Daoy (cell line): ENCODE measurements at places on chromosomes 3 and 15. TPM values are rescaled to one million over a fixed set of nuclear protein-coding genes. Genes with fewer than 3 reads are reported as not detected.

Gene LRIG1
- total RNA-seq: 23.3 and 23.8 TPM in 2 replicates

Gene CNOT10
- total RNA-seq: 18.3 and 28.0 TPM in 2 replicates

Gene ABI3BP
- 0.17 TPM in 1 of 2 replicates, not detected in the other for total RNA-seq

Gene RBPMS2
- 0.06 TPM in 1 of 2 replicates, not detected in the other for total RNA-seq

Gene LRRN1
- not detected in 2 replicates for total RNA-seq

Gene GRAMD1C
- total RNA-seq: 11.7 and 22.1 TPM in 2 replicates

Gene CCR3
- not detected in 2 replicates for total RNA-seq

Gene CELSR3
- total RNA-seq: 1.9 and 2.4 TPM in 2 replicates

Gene FHIT
- not detected in 2 replicates for total RNA-seq

Gene HDGFL3
- 134 and 146 TPM in 2 replicates for total RNA-seq

Gene MINAR1
- 0.48 and 1.3 TPM in 2 replicates for total RNA-seq

Gene PIK3CB
- 6.6 and 7.8 TPM in 2 replicates for total RNA-seq

Gene ALDH1L1
- total RNA-seq: 0.11 TPM in 1 of 2 replicates, not detected in the other

Gene NRG4
- total RNA-seq: 0.15 and 0.34 TPM in 2 replicates

Gene FRG2C
- total RNA-seq: 0.06 TPM in 1 of 2 replicates, not detected in the other

Gene CPA3
- total RNA-seq: not detected in 2 replicates

Gene SHC4
- 0.24 and 1.3 TPM in 2 replicates for total RNA-seq

Gene MME
- 1.5 and 6.4 TPM in 2 replicates for total RNA-seq

Gene SUCLG2
- total RNA-seq: 20.3 and 22.1 TPM in 2 replicates

Gene COLQ
- total RNA-seq: 0.06 and 0.29 TPM in 2 replicates

Gene ITIH4
- 0.09 and 0.40 TPM in 2 replicates for total RNA-seq

Gene SLC28A2
- not detected in 2 replicates for total RNA-seq

Gene ERICH6
- not detected in 2 replicates for total RNA-seq

Gene PIGX
- total RNA-seq: 28.7 and 33.1 TPM in 2 replicates

Gene GOLGA6L7
- not detected in 2 replicates for total RNA-seq

Gene WNT5A
- 108 and 109 TPM in 2 replicates for total RNA-seq

Gene KBTBD13
- total RNA-seq: not detected in 2 replicates

Gene XCR1
- total RNA-seq: not detected in 2 replicates

Gene GHSR
- total RNA-seq: not detected in 2 replicates

Gene PSMA4
- total RNA-seq: 565 and 567 TPM in 2 replicates

Gene RNF123
- total RNA-seq: 16.6 and 17.1 TPM in 2 replicates

Gene ZNF774
- total RNA-seq: 0.45 and 1.5 TPM in 2 replicates

Gene SIDT1
- 0.11 TPM in 1 of 2 replicates, not detected in the other for total RNA-seq

Gene CMTM6
- total RNA-seq: 63.9 and 75.6 TPM in 2 replicates

Gene EIF1B
- 15.1 and 18.1 TPM in 2 replicates for total RNA-seq

Gene MYLK
- total RNA-seq: 48.9 and 52.7 TPM in 2 replicates

Gene TXNRD3
- 4.6 and 7.3 TPM in 2 replicates for total RNA-seq

Gene LTF
- not detected in 2 replicates for total RNA-seq

Gene BFSP2
- total RNA-seq: not detected in 2 replicates

Gene ADPGK
- total RNA-seq: 52.6 and 73.3 TPM in 2 replicates

Gene GPR87
- 0.40 and 0.77 TPM in 2 replicates for total RNA-seq

Gene CLDN18
- not detected in 2 replicates for total RNA-seq

Gene MINDY2
- total RNA-seq: 7.7 and 10.3 TPM in 2 replicates

Gene CYFIP1
- total RNA-seq: 55.8 and 80.3 TPM in 2 replicates

Gene CKMT1A
- total RNA-seq: 2.2 TPM in 1 of 2 replicates, not detected in the other

Gene LMLN
- 4.4 and 7.7 TPM in 2 replicates for total RNA-seq

Gene ZCWPW2
- not detected in 2 replicates for total RNA-seq

Gene CD80
- total RNA-seq: not detected in 2 replicates

Gene SPCS1
- total RNA-seq: 120 and 132 TPM in 2 replicates

Gene SMARCC1
- total RNA-seq: 43.8 and 45.2 TPM in 2 replicates

Gene IQCH
- total RNA-seq: 3.2 and 10.7 TPM in 2 replicates

Gene BHLHE40
- 5.3 and 11.1 TPM in 2 replicates for total RNA-seq

Gene CTDSPL
- total RNA-seq: 6.1 and 7.3 TPM in 2 replicates

Gene SLC28A1
- not detected in 2 replicates for total RNA-seq

Gene RCCD1
- total RNA-seq: 13.6 and 19.8 TPM in 2 replicates

Gene ADAMTSL3
- total RNA-seq: 0.12 and 0.34 TPM in 2 replicates

Gene CLRN1
- total RNA-seq: not detected in 2 replicates
